NCI-H1048 (cell line): ENCODE measurements at places on chromosomes 13 and 19.

DNA sequence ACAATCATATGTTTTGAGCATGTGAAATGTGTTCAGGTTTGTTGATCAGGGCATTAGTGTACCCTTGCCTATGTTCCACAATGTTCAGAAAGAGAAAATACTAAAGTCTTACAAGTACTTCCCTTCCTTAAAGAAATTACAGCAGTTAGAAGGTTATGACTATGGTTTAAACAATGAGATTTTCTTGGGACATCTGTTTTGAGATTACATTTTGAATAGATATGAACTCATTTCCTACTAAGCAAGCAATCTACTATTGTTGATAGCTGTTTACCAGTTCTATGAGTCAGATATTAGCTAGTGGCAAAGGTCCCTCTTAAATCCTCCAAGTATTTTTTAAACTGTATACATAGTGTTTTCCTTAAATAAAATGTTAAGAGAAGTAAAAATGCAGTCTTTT is 241.3 kb downstream of the DACH1 start:
- DNase-seq = no peak

- no peak for DNase-seq
Observed at GRCh38 chr13:41713405-41713804, 247.5 kb downstream of the VWA8 start.

DNA sequence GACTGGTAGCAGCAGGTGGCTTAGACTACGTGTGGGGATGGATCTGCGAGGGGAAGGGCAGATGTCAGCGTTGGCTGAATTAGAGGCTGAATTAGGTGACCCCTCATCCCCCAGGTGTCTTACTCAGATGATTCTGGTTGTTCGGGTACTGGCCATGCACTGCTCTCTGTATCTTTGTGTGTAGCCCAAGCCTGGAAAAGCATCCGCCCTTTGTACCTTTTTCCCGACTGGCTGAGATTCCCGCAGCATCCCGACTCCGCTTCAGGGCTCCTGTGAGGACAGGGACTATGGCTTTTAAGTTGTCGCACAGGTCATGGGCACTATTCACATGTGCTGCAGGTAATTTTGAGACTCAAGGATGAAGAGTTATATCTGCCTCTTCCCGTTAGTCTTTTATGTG is 7.2 kb downstream of the TFDP1 start:
- DNase-seq = no peak

DNA sequence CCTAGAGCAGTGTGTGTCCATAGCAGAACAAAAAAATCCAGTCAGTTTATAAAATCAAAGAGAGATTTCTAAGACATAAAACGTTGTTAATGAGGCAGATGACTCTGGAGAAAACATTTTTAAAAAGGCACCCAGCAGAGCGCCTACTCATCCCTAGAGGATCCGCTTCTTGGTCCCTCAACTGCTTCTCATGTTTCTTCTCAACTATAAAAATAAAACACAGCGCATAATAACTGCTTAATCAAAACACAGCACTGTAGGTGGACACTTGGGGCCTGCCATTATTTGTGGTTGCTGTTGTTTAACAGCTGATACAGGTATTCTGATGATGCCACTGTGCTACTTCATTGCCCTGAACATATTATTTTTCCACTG is 347.9 kb downstream of the FGF9 start:
- DNase-seq = no peak

DNA sequence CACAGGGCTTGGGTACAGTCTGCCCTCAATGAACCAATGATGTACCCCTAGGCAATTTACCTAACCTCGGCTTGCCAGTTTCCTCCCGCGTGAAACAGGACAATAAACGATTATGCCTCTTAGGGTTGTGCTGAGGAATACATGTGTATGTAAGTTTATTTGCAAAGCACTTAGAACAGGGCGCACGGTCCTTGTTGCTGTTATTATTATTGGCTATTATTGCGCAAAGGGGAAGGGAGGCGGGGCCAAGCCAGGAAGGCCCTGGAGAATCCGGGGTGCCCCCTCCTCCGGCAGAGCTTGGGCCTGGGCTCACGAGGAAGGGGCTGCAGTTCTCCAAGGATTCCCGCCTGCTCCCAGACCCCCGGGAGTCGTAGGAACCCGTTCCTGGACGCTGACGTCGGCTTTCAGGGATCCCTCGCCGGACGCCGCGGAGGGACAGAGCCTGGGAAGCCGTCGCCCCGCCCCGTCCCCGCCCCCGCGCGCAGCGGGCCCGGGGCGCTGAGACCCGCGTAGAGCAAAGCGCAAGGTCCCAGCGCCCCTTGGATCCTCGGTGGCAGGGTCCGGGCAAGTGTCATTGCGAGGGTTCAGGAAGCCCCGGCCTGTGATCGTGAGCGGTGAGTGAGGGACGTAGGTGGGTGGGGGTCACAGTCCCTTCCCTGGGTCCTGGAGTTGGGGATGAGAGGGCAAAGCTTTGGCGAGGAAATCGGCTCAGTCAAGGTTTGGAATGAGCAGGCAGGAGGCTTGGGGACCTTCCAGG is at the start of gene TMEM91:
TSS of gene TMEM91 (plus strand) at position 293 of the 757 bp plus-strand sequence. CDS start 1,777 bp downstream, outside the sequence.
- no peak for DNase-seq

- no peak for DNase-seq
Observed at GRCh38 chr13:82501834-82502233, 1380.4 kb downstream of the SLITRK1 start.

DNA sequence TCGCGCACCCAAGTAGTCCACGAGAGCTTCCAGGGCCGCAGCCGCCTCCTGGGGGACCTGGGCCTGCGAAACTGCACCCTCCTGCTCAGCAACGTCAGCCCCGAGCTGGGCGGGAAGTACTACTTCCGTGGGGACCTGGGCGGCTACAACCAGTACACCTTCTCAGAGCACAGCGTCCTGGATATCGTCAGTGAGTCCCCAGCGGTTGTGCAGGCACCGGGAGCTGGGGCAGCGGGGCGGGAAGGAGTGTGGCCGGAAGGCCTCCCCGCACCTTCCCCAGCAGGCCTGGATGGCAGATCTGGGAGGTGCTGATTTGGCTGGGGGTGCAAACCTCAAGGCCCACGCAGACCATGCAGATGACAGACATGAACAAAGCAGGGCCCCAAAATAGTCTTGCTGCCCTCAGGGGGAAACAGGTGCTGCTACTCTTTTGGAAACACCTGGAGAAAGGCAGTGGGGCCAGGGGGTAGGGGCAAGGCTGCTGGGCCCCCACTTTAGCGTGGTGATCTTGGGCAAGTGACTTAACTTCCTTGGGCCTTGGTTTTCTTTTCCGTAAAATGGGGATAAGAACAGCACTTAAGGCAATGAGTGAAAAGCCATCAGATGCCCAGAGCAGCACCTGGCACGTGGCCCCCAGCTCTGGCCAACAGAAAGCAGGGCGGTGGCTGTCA is 4.0 kb downstream of the MAG start:
- DNase-seq = no peak

DNA sequence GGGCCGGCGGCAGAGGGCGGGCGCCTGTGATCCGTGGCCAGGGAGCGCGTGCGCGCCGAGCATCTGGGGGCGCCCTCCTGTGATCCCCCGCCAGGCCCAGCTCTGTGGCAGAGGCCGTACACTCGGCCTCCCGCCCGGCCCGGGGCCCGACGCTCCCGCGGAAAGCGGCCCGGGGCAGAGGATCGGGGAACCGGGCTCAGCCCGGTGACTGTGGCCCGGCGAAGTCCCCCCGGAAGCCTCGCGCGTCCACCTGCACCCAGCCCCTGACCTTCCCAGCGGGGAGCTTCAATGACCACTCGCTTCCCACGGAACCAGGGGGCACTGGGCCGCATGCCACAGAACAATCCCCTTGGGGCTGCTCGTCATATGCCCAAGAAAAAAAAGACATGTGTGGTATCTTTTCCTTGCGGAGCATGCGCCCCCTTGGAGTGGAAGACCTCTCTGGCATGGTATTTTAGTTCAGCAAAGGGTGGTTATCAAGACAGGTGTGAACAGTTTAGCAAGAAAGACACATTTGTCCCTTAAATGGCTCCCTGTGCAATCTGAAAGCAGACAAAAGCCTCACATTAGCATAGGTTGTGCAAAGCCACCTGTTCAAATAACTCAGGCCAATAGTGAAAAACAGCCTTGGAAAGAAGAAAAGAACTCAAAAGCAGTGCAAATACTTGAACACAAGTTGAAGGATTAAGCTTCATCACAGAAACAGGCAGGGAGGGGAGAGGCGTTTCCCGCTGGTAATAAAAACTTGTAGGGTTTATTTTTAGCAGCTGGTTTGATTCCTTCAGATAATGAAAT is 290.9 kb upstream of the SOX21 start:
- DNase-seq = no peak

- no peak for DNase-seq
Observed at GRCh38 chr19:48363500-48363809, 285 bp downstream of the TMEM143 start.

- no peak for DNase-seq
Observed at GRCh38 chr19:57583521-57584416, at the start of gene ZIK1. Gene ZIK1, plus strand, starts transcription at chr19:57584145. Its CDS starts 212 bp downstream, at chr19:57584357.

- DNase-seq = no peak
Observed at GRCh38 chr19:1136201-1136600, 32.4 kb downstream of the GPX4 start.

DNA sequence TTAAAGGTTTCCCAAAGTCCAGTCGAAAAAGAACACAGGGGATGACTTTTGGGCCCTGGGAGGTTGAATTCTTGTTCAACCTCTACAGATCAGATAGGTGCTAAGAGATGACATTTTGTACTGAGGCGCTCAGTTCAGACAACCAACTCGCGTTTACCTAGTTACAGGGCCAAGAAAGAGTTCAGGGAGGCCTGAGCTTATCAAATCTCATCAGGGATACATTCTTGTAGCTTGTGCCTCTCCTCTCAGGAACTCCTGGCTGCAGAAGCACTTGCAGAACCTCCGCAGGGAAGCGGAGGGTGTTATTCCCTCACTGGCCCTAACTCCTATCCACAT is 825 bp downstream of the ZNF776 start:
- no peak for DNase-seq

- DNase-seq = no peak
Observed at GRCh38 chr19:1361601-1362386, 21.9 kb upstream of the NDUFS7 start.

DNA sequence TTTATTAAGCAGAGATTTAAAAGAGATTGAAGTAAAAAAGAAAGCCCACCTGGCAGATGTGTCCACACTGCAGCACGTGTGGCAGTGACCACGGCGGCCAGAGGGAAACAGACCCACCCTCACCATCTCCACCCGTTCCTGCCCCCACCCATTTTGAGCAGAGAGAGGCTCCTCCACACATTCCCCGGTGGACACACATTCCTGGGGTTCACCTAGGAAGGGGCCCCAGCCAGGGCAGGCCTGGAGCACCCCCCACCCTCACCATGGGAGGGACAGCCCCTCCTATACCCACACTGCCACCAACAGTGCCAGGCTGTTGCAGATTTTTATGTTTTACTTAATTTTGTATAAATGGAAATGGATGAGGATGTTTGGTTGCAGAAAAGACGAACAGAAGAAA is 54.9 kb downstream of the SLC7A9 start:
- DNase-seq = no peak

DNA sequence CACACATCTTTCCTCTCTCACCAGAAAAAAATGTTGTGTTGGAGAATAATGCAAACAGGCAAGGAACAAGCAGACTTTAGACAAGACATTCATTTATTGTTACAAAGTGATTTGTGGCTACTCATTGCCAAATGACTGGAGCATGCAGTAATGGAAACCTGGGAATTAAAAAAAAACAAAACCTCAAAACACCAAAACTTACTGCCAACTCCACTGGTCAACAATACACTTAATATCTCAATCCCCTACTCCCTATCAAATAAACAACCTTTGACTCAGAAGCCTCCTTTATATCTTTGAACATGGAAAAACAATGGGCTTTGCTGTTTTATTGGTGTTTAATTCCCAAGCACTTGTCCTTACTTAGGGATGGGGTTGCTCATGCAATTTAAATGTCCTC is 112.8 kb downstream of the POSTN start:
- DNase-seq = no peak

DNA sequence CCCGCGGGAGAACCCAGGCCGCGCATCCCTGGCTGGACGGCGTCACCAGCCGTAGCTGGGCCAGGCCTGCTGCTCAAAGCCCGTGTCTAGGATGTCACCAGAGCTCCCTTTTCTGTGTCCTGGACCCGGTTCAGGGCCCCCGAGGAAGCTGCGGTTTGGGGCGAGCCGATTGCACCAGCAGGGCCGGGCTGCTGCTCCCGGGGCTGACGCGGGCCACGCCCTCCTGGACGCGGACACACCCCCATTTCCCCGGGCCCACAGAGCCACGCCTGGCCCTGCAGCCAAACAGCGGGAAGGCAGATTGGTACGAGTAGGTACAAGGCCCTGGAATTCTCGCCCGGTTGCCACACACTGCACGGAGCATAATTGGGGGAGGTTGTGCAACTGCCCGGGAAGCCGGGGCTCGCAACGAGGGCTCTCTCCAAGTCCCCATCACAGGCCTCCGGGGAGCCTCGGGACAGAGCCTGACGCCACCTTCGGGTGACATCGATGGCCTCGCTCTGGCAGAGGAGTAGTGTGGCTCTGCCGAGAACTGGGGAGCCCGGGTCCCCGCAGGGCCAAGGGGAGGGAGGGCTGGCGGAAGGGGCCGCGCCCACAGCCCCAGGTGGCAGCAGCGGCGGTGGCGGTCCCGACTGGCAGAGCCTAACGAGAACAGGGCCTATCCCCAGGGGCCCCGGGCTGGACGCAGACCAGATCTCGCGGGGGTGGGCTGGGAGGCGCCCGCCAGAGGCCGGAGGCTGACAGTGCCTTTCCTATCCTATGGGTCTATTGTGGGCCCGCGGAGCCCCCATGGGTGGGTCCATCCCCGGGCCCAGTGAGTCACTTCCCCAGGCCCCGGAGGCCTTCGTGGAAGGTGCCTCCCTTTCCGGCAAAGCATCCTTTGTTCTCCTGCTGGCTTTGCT is 23.5 kb downstream of the KCTD15 start:
- DNase-seq = no peak

DNA sequence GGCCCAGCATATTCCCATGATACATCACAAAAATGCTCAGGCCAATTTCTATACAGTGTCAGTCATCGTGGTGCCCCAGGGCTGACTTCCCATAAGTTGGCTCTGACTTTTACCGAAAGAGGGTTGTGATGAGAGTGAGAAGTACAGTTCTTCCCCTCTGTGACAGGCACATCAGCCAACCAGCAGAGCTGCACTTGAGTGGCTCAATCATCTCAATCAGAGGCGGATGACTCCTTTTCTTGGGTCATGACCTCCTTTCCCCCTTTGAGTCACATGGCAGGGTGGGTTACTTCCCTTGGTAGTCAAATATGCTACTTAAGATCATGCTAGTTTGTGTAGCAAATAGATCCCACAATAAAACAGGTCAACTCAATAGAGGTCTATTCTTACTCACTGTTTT is 6.9 kb upstream of the AMER2 start:
- no peak for DNase-seq

DNA sequence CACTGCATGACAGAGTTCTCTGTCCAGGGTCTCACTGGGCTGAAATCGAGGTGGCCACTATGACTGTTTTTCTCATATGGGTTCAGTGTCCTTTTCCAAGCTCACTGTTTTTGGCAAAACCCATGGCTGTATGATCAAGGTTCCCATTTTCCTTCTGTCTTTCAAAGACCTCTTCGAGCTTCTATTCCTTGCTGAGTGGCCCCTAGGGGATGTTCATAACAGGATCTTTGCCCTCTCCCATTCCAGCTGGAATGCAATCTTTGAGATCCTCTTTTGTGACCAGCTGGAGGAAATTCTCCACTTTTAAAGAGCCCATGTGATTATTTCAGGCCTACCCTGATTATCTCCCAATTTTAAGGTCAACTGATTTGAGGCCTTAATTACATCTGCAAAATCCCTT is 572.5 kb upstream of the SLC10A2 start:
- DNase-seq = no peak

- DNase-seq = no peak
Observed at GRCh38 chr19:11256189-11256588, 6.1 kb downstream of the DOCK6 start.
